ENCODE measurements at places on chromosomes 16 and 17. TPM values are rescaled to one million over a fixed set of nuclear protein-coding genes. Genes with fewer than 3 reads are reported as not detected.

TEX14 gene
- 0.02 TPM for polyA plus RNA-seq

IL17C gene
- polyA plus RNA-seq: not detected

PMFBP1 gene
- polyA plus RNA-seq: 0.05 TPM

LGALS9B gene
- not detected for polyA plus RNA-seq

CDK3 gene
- 2.9 TPM for polyA plus RNA-seq

GRCh38 chr17:45073414-45074070 lies 12.4 kb downstream of the NMT1 start:
- DNase-seq: peak; percentile 93

CALB2 gene
- polyA plus RNA-seq: 2.9 TPM

GRCh38 chr17:72387969-72388368 lies 267.1 kb downstream of the SOX9 start:
- no peak for DNase-seq

PPM1E gene
- 0.64 TPM for polyA plus RNA-seq

KRTAP1-5 gene
- 20.2 TPM for polyA plus RNA-seq

DNA sequence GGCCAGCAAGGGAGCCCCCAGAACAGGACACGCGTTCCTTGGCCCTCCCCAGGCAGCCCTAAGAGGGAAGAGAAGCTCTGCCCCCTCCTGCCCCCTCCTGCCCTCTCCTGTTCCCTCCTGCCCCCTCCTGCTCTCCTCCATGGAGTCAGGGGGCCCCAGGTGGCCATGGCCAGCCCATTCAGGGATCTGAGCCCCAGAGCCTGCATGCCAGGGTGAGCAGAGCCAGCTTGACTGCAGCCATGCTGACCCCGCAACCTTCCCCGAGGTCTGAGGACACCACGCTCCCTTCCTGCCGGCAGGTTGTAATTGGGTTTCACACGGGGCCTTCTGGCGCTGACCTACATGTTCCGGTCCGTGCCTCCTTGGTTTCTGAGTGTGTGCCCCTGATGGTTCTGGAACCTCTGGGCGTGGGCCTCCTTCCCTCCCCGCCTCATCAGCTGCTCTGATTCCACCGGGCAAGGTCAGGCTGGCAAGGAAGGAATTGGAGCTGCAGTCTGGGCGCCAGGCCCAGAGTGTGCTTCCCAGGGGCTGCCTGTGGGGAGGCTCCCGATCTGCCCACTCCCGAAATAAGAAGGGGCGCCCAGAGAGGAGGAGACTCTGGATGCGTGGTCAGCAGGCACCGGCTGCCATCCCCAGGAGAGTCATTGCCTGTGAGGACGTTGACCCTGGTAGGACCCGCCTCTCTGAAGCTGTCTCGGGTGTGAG lies 23.7 kb upstream of the NPTX1 start:
- DNase-seq: no peak

GRCh38 chr16:73434621-73435020 lies 386.7 kb upstream of the ZFHX3 start:
- DNase-seq: no peak

GRCh38 chr16:54411544-54411943 lies 125.0 kb upstream of the IRX3 start:
- DNase-seq: no peak

DNA sequence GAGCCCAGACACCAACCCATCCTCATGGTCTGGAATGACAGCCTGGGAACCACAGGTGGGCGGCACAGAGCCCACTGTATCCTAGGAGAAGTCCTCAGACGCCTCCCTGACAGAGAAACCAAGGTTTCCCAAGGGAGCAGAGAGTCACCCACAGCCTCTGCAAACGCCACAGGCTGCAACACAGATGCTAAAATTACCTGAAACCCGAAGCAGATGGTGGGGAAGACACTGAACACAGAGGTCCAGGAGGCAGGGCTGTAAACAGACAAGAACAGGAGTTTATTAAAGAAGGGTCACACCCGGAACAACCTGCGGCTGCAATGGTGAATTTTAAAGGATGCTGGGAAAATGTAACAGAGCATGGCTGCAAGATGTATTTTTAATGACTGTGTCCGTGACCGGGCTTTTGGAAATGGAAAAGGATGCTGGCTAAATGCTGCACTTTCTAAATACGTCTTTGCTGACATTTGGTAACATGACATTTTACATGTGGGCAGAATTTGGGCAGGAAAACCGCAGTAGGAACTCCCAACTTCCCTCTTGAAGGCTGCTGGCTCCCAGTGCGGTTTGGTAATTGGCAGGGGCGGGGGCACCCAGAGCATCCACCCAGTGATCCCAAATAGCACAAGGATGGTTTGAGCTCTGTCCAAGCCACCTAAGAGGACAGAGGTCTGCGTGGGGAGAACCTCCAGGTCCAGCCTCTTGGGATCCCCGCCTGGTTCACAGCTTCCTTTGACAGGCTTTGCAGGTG lies 13.1 kb downstream of the SLC38A8 start:
- DNase-seq: no peak

GRCh38 chr17:49123061-49123460 lies 9.5 kb upstream of the B4GALNT2 start:
- no peak for DNase-seq

DNA sequence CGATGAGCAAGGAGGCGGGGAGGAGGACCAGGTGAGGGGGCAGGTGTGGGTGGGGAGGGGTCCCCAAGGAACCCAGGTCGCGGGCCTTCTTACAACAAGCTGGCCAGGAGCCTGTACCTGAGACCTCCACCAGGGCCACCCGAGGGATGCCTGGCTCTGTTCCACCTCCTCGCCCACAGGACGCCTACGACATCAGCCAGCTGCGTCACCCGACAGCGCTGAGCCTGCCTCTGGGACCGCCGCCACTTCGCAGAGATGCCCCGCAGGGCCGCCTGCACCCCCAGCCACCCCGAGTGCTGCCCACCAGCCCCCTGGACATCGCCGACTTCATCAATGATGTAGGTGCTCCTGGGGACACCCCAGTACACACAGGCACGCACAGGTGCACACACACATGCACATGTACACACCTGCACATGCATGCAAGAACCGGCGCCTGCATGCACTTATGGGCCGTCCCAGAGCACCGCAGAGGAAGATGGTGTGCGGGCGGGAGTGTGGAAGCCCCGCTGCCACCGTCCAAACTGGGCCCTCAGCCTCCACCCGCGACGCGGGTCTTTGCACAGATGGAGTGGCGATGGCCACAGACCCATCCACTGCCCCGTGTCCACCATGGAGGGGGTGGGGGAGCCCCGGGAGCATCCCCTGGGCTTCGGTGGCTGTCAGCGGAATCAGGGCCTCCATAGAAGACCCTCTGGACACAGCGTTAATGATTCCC lies 6.6 kb downstream of the SLC22A31 start:
- DNase-seq: no peak

GRCh38 chr16:4700380-4700996 lies 7.1 kb downstream of the NUDT16L1 start:
- no peak for DNase-seq

All from AG04450 (cell line).